Activated T-cell treated with anti-CD3 and anti-CD28 coated beads, Interleukin-2, amount 50 U/mL, for 48 hours (primary cell): ENCODE measurements at places on chromosomes 3 and 15.
A peak's percentile ranks its signal among the peaks of the same experiment; 100 is the strongest.

DNA sequence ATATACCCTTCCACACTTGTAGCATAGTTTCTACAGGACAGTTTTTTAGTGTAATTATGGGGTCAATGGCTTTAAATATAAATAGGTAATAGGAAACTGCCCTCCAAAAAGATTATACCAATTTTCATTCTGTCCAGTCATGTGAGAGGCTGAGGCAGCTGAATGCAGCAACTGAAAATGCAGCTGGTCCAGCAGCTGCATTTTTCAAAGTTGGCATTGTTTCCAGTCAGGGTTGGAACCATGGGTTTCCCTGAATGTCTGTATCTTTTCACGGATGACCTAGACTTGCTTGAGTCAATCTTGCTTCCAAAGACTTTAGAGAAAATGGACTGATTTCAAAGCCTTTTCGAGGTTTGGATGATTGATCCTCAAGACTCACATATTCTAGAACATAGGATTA, 9.9 kb upstream of the KNL1 start:
- no peak for DNase-seq

DNA sequence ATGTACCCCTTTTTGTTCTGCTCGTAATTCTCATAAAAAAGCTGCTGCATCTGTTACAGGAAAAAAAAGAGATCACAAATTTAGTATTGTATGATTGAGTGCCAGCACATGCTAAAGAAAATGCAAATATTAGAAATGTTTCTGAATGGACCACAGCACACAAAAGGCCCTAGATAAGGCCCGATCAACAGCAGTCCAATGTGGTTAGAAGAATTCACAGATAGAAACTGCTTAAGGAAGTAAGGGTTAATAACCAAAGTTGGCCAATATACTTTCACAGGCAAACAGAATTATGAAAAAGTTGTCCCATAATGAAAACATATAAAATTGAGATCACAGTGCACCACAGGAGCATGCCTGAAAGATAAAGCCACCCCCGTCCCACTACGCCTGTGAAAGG, 72.9 kb downstream of the CHSY1 start:
- no peak for DNase-seq

GRCh38 chr3:197132916-197133530, 103.4 kb upstream of the MELTF start:
- DNase-seq = no peak

DNA sequence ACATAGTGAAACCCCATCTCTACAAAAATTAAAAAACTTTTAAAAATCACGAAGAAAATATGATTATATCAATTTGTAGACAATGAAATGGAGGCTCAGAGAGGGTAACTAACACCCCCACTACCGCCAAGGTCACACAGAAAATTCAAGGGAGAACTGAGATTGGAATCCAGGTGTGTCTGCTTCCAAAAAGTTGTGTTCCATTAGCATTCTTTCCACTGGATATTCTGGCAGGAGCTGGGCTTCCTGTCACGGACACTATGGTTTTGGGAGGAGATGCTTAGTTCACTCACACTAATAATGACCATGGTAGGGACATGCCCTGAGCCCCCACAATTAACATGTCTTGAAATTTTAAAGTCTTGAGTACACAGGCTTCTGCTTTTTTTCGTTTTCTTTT, 28.8 kb downstream of the CTSH start:
- no peak for DNase-seq

DNA sequence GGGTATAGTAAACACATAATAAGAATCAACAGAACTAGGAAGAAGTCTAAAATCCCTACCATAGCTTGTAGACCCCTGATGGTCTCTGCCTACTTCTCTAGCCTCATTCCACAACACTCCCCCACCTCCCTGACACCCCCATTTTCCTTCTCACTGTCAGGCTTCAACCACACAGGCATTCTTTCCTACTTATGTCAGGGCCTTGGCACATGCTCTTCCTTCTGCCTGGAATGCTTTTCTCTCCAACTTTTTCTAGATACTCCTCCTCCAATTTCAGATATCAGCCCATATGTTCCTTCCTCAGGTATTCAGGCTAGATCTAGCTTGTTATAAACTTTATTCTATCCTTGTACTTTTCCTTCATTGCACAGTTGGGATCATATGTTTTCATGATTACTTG, 106.0 kb upstream of the MRPL3 start:
- DNase-seq = no peak

DNA sequence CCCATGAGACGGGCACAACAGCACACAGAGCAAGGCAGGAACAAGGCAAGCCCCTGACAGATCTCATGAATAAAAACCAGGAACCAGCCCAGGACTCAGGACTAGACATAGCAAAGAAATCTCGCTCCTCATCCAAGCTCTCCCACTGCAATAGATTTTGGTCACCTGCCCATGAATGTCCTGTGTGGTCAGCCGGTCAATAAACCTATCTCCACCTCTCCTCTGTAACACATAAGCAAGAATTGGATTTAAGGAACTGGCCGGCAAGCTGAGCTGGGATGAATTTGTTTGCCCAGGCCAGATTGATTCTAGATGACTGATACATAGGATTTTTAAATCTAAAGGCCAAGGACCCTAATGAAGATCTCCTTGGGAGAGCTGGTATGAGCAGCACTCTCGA, 46.3 kb upstream of the SMAD3 start:
- no peak for DNase-seq

- no peak for DNase-seq
These were observed 281.3 kb downstream of the FGF12 start for GRCh38 chr3:192445770-192446644.

- no peak for DNase-seq
These were observed 580.0 kb downstream of the ZNF385D start for GRCh38 chr3:21170964-21171363.

- no peak for DNase-seq
These were observed 114.3 kb upstream of the SEMA6D start for GRCh38 chr15:47603026-47603425.

DNA sequence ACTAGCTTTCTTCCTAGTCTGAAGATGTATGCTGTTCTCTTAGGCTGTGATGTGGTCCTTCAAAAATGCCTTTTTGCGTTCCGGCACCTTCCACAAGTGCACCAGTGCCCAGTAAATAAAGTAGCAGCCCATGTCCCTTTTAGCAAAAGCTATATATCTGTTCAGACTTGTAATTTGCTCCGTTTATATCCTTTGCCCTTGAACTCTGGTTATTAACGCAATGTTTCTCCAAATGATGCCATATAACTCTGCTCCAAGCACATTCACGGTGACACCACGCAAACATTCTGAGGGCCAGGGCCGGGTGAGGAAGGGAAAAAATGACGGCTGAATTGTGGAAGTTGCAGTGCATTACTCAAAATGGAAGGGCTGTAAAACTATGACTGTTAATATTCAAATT, 1001.1 kb upstream of the NR2F2 start:
- DNase-seq = no peak

- DNase-seq = no peak
These were observed 71.0 kb upstream of the MDFIC2 start for GRCh38 chr3:70383360-70383831.

DNA sequence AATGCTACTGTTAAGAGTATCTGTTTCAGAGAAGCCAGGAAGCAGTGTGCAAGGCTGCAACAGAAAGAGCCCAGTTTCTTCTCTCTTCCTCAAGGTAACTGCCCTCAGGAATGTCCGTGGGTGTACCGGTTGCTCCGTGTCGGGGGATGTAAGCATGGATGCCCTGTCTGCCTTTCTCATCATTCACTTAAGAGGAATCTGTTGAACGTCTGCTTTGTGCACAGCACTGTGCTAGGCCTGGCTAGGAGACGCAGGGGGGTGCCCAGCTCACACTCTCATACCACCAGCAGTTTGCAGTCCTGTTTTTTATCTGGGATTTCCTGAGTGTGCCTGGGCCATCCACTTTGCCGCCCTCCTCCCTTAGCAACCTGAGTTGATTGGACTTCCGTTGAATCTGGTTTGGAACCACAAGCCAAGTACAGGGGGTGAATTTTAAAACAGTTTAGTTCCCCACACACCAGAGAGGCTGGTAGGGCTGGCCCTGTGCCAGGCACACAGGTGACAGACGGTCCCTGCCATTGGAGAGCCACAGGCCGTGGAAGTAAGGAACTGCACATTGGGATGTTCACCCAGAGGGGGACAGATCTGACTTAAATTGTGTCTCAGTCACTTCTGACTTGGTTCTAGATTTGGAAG, 11.2 kb downstream of the BOC start:
- DNase-seq = no peak

GRCh38 chr3:14640157-14640562, 11.4 kb upstream of the CCDC174 start:
- DNase-seq = no peak

DNA sequence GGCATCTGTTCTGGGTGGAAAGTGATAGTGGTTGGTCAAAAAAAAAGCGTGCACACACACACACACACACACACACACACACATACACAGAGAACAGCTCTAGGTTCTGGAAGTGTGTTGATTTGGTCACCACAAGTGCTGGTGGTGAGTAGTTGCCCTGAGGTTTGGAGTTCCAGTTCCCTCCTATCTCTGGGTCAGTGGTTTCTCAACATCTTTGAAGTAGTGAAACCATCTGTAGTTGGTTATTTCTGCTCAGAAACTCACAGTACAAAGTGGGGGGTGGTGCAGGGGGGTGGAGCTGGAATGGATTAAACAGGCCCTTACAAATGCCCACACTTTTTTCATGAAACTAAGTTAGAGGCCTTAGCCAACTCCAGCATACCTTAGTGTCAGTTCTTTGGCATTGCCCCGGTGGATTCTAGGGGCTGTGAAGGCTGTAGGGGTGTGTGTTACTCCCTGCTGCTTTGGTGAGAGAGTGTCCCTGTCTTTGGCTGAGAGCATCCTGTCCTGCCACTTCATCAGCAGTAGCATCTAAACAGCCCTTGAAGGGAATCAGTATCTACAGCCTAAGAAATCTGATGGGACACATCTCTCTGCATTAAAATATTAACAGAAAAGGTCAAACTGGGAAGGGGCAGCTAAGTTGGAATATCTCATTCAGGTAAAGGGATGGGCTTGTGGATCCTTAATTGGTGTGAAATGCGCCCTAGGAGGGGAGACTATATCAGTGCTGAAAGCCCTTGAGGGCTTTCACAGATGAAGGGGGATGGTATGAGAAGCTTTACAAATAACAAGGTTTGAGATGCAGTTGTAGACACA, 20.6 kb downstream of the SMAD3 start:
- DNase-seq = peak; percentile 77

- DNase-seq = no peak
These were observed 183.6 kb downstream of the PEX5L start for GRCh38 chr3:179853176-179853575.

DNA sequence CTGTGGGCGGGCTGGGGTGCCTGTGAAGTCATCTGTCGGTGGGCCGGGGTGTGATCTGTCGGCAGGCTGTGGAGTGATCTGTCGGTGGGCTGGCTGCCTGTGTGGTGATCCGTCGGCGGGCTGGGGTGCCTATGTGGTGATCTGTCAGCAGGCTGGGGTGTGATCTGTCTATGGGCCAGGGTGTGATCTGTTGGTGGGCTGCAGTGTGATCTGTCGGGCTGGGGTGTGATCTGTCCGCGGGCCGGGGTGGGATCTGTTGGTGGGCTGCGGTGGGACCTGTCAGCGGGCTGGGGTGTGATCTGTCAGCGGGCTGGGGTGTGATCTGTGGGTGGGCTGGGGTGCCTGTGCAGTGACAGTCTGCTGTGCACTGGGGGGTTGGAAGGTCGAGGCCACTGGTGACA, 204.5 kb downstream of the XXYLT1 start:
- DNase-seq = no peak

GRCh38 chr15:45702041-45702440, 67.2 kb downstream of the SQOR start:
- no peak for DNase-seq

DNA sequence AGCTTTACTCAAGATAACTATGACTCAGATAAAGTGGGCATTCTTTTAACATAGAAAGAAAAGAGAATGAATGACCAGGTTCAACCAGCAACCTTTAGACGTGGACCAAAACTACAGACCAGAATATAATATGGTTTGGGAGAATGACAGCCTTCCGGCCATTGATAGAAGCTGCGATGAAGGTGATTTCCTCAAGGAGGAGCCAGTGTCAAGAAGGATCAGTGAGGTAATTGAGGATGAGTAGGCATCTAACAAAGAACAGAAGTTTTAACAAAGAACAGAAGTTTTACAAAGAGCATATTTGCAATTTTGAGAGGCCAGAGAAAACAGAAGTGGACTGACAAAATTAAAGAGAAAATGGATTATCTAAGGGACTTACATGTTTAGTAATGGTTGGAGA, 289.0 kb upstream of the AGTR1 start:
- no peak for DNase-seq

GRCh38 chr15:62497356-62497755, 332.3 kb upstream of the C2CD4B start:
- no peak for DNase-seq

DNA sequence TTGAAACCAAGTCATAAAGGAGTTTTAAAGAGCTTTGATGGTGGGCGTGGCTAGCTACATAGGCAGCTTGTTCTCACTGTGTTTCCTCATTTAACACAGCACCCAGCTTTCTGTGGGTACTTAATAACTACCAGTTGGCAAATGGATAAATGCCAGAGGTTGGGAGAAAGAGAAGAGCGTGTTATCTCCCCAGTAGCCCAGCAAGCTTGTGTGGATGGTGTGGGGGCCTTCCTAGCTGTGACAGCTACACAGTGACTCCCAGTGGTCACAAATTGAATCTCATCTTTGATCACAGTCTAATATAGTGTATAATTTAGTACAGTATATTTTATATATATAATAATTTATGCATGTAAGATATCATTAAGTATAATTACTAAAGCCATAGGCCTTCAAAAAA, 984.1 kb downstream of the EPHA3 start:
- DNase-seq = no peak
